ENCODE measurements at places on chromosomes 2 and 18.

- DNase-seq, result no peak
Observed at GRCh38 chr18:8350628-8351027, 258.6 kb upstream of the RAB12 start.

- peak; percentile 91 for DNase-seq
Observed at GRCh38 chr2:22281033-22281432, 1103.9 kb upstream of the KLHL29 start.

DNA sequence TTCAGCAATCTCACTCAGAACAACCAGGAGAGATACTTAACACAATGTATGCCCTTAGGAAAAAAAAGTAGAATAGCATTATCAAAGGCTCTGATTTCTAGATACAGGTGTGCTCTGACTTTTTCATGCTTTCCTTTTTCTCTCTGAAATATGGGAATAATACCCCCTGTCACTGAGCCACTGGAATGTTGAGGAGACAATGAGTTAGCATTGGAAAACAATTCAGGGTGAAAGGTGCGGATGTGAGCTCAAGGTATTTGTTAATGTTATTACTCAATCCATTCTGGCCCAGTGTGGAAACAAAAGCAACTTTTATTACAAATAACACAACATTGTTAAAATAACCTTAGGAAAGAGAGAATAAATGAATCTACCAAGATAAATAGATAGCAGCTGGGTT is 228.0 kb downstream of the IKZF2 start:
- DNase-seq, result no peak

DNA sequence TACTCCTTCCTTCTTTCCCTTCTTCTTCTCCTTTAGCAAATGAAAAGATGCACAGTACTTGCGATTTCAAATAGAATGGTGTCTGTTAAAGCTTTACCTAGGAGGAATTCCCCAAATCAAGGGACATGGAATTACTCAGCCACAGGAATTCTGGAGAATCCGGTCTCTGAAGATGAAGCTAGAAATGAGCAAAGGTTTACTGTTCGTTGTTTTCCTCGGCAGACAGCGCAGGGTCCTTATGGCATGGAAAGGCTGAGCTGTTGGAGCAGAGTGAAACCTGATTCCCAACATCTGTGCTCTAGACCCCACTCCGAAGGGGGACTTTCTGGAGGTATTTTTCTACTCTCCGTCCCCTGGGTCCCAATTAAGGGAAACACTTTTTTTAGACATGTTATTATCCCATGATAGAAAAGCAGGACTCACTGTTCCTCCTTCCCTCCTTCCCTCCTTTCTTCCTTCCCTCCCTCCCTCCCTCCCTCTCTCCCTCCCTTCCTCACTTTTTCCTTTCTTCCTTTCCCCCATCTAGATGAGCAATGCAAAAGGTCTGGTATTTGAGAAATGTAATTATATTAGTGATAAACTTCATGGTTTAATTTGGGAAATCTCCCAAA is 47.1 kb downstream of the CDCA7 start:
- peak; percentile 10 for DNase-seq

DNA sequence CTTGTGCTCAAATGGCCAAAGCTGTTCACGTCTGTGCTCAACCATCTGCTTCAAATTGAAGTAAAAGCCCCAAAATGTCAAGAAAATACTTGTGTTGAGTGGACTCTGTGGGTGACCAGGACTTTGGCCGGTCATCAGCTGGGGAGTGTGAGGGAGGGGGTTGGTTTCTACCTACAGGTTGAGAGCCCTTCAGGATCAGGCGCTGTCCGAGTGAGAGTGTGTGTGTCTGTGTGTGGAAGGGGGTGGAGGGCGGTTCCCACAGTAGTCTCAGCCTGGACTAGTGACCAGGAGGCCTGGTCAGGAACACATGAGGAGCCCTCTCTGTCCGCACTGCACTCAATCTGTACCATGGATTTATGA is 34.2 kb downstream of the ATOH8 start:
- no peak for DNase-seq

- DNase-seq, result no peak
Observed at GRCh38 chr18:75167759-75168618, 41.0 kb downstream of the PTGR3 start.

GRCh38 chr18:28159055-28159454 is 17.9 kb downstream of the CDH2 start:
- DNase-seq, result no peak

GRCh38 chr18:56043641-56044061 is 455.7 kb upstream of the TCF4 start:
- DNase-seq, result no peak

DNA sequence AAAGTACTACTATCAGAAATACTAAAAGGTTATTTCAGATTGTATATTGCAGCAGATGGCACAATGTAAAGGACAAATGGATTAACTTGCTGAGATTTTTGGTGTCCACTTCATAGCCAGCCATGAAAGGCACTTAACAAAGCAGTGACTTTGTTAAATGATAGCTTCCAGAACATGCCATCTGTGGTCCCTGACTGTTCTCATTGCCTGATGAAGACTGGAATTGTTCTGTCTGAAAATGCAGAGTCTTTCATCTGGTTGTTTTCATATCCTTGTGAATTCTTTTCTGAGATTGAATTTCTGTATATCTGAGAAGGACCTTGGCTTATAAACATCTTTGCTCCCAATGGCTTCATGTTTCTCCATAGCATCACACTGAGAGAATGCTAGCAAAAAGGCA is 44.4 kb upstream of the LRRTM1 start:
- DNase-seq, result no peak

GRCh38 chr2:238881353-238882081 is 33.6 kb downstream of the TWIST2 start:
- no peak for DNase-seq

GRCh38 chr18:49618742-49619681 is 57.2 kb downstream of the LIPG start:
- DNase-seq, result no peak
